NAMALWA (cell line): ENCODE measurements at places on chromosomes 5 and 9.
A peak's percentile ranks its signal among the peaks of the same experiment; 100 is the strongest.

- no peak for DNase-seq
These were observed 814.3 kb upstream of the CDH10 start for GRCh38 chr5:25459082-25459481.

DNA sequence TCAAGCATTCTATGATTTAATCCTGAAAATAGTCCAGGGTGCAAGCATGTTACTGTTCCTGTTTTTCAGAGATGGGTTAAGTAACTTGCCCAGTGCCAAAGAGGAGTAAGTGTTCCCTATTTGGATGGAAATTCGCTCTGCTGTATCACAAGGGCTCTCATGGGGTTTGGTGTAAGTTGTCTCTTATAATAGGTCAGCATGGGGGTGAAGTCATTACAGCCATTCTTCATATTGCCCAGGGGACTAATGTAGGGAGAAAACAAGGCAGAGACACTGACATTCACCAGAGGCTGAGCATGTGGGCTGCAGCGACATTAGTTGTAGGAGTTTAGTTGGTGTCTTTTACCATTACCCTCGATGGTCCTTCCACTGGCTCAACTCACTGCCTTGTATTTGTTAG lies 142.1 kb upstream of the GLRA1 start:
- DNase-seq, result no peak

- peak; percentile 11 for DNase-seq
These were observed 2186.5 kb upstream of the ACO1 start for GRCh38 chr9:30197954-30198353.

DNA sequence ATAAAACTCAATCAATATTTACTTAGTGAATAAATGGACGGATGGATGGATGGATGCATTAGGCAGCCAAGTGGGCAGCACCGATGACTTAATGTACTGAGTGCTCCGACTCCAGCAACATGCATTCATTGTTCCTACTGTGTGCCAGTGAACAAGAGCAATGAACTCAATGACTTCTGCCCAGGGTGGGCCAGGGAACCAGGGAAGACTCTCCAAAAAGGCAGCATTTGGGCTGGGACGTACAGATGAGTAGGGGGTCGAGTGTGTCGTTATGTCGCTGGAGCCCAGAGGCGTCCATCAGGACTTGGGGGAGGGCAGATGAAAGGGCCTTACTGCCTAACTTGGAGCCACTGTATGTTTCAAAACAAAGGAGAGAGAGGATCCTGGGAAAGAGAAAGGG lies 126.4 kb downstream of the KCNIP1 start:
- no peak for DNase-seq

- DNase-seq, result no peak
These were observed 36.8 kb upstream of the ZNF354A start for GRCh38 chr5:178766936-178767912.

GRCh38 chr5:16364910-16365309 lies 100.7 kb downstream of the ZNF622 start:
- DNase-seq, result no peak

DNA sequence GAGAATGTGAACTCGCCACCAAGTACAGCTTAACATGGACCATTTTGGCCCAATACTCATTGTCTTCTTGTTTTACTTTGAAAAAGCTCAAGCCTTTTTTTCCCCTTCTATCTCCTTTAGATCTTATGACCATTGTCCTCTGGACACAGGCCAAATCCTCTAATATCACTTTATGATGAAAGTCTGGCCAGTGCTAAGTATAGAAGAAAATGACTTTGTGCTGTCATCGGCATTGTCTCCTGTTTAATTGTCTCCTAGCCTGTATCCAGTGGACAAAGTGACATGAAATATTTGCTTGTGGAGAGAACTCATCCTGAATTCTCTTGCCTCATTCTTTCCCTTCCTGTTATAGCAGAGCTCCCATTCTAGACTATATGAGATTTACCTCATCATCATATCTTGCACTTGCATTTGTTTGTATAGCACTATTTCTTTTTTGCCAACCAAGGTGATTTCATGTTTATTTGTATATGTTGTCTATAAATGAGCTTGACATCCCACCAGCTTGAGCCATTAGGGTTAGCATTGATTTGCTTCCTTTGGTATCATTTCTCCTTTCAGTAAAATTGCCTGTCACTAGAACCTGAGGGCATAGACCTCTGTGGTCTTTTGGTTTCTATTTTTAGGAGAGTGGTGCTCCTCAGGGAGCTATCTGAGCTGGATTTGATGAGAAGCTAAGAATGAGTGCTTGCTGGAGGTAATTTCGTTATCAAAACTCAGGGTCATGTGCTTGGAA lies 18.8 kb upstream of the TNFAIP8 start:
- DNase-seq, result peak; percentile 65

GRCh38 chr9:134778841-134779411 lies 101.7 kb upstream of the FCN2 start:
- DNase-seq, result no peak

- DNase-seq, result no peak
These were observed 78.7 kb downstream of the CRB2 start for GRCh38 chr9:123434619-123435240.

DNA sequence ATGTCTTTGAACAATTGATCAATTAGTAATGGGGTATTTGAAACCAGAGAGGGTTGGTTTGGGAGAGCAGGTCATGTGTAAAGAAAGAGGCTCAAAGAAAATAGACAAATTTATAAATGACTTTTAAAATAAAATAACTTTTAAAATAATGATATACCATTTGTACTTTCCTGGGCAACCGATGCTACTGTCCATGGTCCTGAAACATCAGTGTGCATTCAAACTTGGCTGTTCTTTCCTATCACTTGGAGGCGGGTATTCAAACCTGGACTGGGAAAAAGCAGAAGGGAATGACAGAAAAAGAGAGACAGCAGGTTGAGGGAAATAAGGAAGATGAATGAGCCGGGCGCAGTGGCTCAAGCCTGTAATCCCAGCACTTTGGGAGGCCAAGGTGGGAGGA lies 1446.4 kb upstream of the WWC1 start:
- DNase-seq, result peak; percentile 9

DNA sequence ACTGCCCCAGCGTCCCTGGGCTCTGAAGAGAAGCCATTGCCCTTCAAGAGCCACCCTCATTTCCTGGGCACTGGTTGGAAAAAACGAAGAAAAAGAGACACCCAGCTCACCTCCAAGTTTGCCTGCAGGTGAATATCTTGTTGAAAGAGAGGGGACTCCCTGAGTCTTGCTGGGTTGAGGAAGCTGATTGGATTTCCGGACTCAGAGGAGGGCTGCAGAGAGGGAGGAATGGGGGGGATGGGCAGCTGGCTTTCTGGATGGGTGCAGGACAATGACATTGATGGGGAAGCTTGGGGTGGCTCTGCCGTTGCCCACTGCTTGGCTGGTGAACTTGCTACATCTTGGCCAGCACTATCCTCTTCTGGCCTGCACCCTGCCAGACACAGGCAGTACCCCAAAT lies 31.0 kb upstream of the IER5L start:
- no peak for DNase-seq

DNA sequence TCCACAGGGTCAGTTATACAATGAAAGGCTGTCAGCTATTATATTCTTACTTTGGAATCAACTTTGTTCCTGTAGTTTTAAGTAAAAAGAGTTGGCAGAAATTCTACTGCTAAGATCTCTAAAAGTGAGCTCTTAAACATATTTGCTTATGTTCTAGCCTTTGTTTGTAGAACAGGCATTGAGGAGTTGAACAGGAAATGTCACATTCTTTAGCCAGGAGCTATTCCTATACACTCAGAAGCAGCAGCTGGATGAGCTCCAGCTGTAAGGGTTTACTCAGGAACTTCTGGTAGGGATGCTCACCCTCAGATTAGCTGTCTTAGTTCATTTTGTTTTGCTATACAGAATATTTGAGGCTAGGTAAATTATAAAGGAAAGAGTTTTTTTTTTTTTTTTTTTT lies 22.4 kb upstream of the SPINK14 start:
- no peak for DNase-seq

DNA sequence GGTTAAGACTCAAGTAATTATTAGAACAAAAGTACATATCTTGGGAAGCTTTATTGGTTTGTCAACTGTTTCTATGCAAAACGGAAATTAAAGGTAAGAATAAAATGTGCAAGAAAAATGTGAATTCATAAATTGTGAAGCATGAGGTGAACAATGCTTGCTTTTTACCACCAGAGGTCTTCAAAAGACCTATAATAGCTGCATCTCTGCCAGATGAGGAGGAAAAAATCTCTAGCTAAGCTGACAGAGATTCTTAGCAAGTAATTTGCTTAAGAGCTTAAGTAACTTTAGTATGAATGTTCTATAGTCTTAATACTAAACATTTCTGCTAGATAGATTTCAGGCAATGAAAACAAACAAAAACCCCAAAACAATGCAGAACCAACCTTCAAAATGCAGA lies 54.1 kb downstream of the MRPS30 start:
- DNase-seq, result peak; percentile 35

- DNase-seq, result peak; percentile 74
These were observed 707 bp downstream of the PIP5K1B start for GRCh38 chr9:68705531-68706362.
